ENCODE measurements at places on chromosomes 16 and 17. TPM values are rescaled to one million over a fixed set of nuclear protein-coding genes. Genes with fewer than 3 reads are reported as not detected.

Gene ABCC11
- total RNA-seq, result 0.09 TPM

Gene KIAA0513
- 10.3 TPM for total RNA-seq

Gene SLC6A2
- total RNA-seq, result not detected

Gene LDHD
- not detected for total RNA-seq

Gene TMEM100
- 0.54 TPM for total RNA-seq

DNA sequence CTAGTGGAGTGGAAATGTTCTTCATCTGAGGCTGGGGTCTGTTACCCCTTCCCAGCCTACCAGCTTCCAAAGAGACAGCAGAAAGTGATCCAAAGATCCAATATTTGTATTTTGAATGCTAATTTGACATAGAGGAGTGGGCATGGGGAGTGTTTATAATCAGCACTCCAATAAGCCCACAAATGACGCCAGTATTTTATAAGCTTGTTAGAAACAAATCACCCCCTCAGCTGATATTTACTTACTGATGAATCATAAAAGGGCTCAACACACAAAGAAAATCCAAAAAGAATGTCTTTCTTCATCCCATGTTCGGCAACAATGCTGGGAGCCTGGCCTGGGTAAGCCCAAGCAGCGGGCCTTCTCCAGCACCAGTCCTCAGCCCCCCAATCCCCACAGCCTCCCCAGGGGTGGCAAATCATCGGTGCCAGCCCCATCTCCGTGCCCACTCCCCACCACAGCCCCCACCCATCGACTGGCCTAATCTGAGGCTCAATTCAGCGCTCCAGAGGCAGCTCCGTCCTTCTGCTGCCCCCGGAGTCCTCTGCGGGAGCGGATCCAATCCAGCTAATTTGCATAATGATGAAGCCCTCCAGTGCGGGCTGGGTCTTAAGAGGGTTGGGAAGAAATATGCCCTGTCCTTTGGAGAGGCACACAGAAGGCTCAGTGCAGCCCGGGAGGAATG, 169.5 kb downstream of the C16orf78 start:
- DNase-seq, result no peak

GRCh38 chr17:82031303-82031884, at the start of gene RAC3:
RAC3 (plus strand) TSS chr17:82031678; CDS start chr17:82031762, 84 bp downstream.
- no peak for DNase-seq

GRCh38 chr16:28188085-28188916, 23.5 kb downstream of the XPO6 start:
- no peak for DNase-seq

DNA sequence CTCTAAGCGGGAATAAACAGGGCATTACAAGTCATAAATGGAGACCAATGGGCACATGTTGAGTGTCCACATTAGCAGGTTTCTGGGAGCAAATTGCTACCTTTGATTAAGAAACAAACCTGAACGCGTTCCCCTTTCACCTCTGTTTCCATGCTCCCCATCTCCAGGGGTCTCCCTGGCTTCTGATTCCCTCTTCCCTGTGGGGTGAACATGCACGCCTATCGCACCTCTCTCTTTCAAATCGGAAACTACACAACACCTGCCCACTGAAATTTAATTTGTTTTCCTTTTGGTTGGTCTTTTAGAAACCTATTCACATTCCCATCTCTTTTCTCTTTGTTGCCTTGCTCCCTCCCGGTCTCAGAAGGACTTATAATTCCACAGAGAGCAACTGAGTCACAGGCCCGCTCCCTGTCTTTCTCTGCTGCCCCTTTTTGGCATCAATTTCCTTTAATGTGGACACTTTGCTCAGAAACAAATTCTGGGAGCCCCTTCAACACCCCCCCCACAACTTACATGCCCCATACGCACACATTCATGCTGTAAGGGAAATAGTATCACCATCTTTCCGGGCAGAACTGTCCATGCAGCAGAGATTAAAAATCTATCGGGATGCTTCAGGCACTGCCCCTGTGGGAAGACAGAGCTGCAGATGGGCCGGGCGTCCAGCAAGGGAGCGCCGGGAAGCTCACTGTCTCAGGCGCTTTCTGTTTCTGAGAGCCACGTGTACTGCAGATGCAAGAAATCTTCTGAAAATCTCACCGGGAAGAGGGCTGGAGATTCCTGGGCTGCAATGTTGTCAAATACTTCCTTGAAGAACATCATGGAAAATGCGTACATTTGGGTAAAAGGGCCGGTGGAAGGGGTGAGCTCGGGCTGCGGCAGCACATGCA, 7.2 kb upstream of the FOXF1 start:
- no peak for DNase-seq

- no peak for DNase-seq
Observed at GRCh38 chr17:49705254-49705653, 2.5 kb downstream of the SLC35B1 start.

DNA sequence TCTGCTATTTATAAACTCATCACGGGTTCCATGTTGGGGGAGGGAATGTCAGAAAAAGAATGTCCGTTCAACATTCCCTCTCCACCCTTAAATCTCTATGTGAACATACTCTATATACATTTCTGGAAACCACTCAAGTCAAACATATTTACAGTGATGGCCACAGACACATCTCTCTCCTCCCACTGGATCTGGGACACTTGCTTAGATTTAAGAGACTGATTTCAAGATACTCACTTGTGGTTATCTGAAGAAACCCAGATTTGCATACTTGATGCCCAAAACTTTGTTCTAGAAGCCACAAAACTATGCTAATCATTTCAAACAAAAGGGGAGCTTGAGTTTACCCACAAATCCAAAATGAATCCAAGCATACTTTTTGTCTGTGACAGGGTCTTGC, 182.9 kb upstream of the SOX9 start:
- DNase-seq, result no peak

GRCh38 chr17:28225271-28225670, 93.7 kb upstream of the TMEM97 start:
- no peak for DNase-seq

- DNase-seq, result no peak
Observed at GRCh38 chr16:30604316-30604947, 5.8 kb downstream of the ZNF689 start.

DNA sequence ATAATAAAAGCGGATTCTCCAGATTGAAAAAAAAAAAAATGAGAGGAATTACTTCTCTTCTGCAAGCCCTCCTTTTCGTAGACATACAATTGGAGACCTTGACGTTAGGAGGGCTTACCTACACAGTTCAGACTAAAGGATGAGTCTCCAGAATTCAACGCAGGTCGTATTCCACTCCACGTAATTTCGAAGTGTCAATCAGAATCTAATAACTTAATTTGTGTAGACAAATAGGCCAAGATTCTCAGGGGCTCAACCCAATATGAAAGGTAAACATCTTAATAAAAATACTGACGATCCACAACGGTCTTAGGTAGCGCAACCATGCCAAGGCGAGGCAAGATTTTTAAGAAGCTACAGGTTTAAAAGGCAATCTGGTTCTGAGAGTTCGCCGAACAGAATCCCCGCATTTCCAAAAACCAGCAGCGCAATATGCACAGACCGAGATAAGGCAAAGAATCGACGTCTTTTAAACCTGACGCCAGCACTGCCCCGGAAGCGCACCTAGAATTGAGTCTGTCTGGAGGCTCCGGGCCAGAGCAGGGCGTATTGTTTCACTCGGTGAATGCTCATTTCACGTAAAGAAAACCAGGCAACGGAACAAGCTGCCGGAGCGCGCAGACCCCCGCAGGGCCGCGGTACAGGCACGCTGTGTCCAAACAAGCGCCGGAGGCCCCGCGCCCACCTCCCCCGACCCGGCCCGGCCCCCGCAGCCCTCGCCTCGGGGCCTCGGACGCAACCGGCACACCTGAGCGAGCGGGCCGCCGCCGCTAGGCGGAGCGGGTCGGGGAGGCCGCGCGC, 623 bp downstream of the MBTPS1 start:
- no peak for DNase-seq

DNA sequence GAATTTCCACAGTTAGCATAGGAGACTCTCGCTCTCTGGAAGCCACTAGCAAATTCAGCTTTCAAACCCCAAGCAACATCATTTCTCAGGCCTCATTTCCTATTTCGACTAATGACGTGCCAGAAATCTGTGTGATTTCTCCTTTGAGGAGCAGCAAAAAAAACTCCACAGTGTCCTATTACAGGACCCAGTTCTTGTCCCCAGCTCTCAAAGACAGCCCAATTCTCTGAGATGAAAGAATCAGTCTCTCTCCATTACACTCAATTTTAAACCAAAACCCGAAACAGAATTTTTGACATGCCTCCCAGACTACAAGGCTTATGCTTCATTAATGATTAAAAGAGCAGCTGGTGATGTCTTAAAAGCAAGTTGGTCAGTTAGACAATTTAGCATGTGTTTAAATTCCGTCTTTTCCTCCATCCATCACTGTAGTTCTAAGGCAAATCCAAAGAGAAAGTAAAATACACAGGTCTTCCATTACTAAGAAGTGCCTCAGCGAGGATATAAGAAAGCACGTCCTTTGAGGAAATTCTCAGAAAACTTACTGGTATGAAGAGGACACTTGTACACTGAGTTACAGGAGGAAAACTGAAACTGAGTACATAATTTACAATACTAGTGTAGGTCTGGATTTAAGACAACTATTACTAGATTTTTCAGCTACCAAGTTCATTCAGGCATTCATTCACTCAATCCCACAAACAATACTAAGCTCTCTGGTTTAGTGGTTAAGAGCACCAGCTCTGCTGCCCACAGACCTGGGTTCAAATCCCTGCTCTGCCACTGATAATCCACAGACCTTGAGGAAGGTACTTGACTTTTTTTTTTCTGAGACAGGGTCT, 12.5 kb downstream of the TOM1L2 start:
- no peak for DNase-seq
